Sigmoid colon (tissue), 7 donors: ENCODE measurements at places on chromosomes 5 and 9. TPM values are rescaled to one million over a fixed set of nuclear protein-coding genes. Genes with fewer than 3 reads are reported as not detected.

- DNase-seq, result no peak
Measured at GRCh38 chr9:113612828-113613227, 149.3 kb downstream of the RGS3 start.

- no peak for DNase-seq
Measured at GRCh38 chr5:102918986-102919610, 164.0 kb downstream of the PAM start.

- no peak for DNase-seq
Measured at GRCh38 chr5:91403438-91403837, 20.3 kb upstream of the ARRDC3 start.

- no peak for DNase-seq
Measured at GRCh38 chr5:6517510-6517909, 68.9 kb downstream of the UBE2QL1 start.

GRCh38 chr5:11363631-11364178 is 540.5 kb downstream of the CTNND2 start:
- no peak for DNase-seq

- DNase-seq, result no peak
Measured at GRCh38 chr5:119389288-119390030, 33.6 kb downstream of the TNFAIP8 start.

Gene DNAJB5
- polyA plus RNA-seq, result 2.4 TPM

Gene ADCY2
- polyA plus RNA-seq, result 0.90 TPM

DNA sequence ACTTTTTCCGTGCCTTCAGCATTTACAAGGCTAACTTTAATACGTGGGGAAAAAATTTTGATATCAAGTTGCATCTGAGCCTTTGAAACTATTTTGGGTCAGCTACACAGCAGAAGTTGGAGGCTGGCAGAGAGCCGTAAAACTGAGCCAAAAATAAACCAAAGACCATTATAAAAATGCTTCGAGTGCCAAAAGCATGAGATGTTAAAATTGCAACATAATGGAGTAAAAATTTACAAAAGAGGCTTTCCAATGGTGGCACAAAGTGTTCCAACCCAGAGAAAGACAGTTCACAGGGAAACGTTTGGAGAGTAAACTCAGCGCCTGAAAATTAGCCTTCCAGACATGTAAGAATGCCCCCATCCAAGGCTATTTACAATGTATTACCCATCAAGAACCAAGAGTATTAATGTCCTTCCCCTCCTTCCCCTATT is 190.3 kb downstream of the TLE1 start:
- DNase-seq, result peak; percentile 75

DNA sequence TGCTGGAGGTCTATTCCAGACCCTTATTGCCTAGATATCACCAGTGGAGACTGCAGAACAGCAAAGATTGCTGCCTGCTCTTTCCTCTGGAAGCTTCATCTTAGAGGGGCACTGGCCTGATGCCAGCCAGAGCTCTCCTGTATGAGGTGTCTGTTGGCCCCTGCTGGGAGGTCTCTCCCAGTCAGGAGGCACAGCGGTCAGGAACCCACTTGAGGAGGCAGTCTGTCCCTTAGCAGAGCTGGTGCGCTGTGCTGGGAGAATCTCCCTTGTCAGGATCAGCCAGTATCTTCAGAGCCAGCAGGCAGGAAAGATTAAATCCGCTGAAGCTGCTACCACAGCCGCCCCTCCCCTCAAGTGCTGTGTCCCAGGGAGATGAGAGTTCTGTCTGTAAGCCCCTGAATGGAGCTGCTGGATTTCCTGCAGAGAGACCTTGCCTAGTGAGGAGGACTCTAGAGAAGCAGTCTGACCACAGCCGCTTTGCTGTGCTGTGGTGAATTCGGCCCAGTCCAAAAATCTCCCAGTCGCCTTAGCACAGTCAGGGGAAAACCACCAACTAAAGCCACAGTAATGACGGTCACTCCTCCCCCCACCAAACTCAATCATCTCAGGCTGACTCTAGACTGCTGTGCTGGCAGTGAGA is 124.1 kb downstream of the JAKMIP2 start:
- DNase-seq, result no peak
